ENCODE measurements at places on chromosomes 4 and X.

DNA sequence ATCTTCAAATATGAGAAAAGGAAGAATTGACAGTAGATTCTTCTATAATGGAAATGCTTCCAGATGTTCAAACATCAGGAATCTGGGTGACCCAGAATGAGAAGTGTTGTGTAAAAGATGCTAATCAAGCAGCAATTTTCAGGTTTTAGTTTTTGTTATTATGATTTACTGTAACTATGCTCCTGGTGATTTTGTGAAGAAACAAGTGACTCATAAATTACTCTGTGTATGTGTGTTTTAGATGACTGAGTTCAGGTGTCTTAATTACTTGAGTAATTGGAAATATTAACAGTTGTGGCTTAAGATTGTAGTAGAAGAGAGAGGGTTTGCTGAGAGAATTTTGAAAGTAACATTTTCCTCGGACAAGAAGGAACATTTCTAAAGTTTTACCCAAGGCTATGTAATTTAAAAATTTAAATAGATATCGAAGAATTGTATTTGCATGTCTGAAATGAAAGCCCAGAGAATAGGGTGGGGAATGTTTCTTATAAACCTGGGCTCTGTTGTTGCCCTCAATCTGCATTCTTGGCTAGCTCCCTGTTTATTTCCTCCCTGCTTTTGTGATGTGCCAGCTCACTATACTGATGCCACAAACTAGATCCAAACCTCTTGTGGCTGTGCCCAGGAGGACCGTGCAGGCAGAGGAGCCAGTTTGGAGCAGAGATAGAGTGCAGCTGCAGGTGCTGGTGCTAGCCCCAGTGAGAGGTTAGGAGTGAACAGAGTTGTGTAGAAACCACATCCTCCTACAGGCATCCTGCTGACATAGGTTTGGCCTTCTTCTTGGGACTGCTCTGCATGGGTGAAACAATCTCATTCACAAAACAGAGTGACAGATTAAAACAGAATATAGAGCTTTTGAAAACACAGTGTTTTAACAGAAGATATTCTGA, 25.4 kb upstream of the TNIP3 start:
- no peak for DNase-seq

DNA sequence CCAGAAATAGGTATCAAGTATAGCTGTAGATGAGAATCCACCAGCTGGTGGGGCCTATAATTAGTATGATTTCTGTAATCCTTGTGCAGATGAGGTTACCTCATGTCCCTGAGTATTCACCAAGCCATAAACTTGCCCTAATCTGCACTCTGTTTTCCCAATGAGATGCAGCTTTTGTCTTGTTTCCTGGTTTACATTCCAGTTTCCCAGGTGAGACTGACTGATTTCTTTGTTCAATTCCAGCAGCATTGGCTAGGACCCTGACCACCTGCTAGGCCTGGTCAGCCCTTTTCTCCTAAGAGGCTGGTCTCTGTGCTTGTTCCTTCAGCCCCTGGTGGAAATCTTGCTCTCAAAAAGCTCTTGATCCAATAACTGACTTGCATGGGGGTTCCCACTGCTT, 44.6 kb downstream of the GABRB1 start:
- DNase-seq: no peak

DNA sequence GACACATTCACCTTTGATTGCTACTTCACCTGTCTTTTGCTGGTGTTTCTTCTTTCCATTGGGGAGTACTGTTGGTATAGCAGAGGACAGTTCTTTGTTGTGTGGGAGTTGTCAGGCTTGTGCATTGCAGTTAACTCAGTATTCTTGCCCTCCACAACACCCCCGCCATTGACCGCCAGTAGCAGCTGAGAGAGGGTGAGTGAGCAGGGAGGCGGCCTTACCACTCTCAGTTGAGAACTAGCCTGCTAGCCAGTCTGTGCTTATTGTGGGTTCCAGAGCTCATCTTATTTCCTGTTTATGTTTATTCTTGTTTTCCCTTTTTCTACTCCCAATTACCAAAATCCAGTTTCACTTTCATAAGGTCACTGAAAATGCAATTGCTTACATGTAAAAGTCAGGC, 52.2 kb downstream of the STIM2 start:
- no peak for DNase-seq

GRCh38 chr4:169024762-169025161, 14.7 kb upstream of the CBR4 start:
- DNase-seq: no peak

GRCh38 chr4:3313139-3313538, 20.3 kb downstream of the RGS12 start:
- DNase-seq: no peak

- no peak for DNase-seq
Measured at GRCh38 chr4:56671860-56672259, 9.2 kb downstream of the HOPX start.

DNA sequence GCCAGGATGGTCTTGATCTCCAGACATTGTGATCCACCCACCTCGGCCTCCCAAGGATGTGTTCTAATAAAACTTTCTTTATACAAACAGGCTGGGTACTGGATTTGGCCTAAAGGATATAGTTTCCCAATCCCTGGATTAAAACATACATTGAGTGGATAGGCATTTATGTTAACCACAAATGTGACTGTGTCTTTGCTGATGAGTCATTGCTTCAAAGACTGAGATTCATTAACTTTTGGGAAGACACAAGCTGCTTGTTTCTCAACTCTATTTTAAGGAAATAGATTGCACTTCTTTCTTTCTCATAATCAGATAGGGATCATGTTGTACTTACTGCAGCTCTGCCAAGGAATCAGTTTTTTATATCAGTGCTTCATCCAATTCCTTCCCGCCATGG, 131.3 kb upstream of the AGA start:
- no peak for DNase-seq

- no peak for DNase-seq
Measured at GRCh38 chr4:104938624-104939023, 208.1 kb upstream of the TET2 start.

- no peak for DNase-seq
Measured at GRCh38 chrX:39318506-39319343, 517.5 kb downstream of the MID1IP1 start.

DNA sequence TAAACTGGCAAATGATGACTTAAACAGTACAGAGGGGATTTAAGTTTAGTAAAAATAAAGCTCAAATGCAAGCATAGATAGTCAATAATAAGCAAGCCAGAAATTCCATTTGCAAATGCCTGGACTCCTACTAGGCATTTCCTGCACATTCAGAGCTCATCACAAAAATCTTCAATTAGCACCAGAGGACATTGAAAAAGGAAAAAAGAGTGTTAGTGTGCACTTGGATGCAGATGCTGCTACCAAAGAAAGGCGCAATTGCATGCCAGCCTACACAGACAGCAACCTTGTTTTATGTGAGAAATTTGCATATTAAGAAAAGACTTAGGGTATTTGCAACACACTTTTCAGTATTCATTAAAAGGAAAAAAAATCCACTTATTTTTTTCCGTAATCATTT, 282.1 kb downstream of the GRIA2 start:
- no peak for DNase-seq

DNA sequence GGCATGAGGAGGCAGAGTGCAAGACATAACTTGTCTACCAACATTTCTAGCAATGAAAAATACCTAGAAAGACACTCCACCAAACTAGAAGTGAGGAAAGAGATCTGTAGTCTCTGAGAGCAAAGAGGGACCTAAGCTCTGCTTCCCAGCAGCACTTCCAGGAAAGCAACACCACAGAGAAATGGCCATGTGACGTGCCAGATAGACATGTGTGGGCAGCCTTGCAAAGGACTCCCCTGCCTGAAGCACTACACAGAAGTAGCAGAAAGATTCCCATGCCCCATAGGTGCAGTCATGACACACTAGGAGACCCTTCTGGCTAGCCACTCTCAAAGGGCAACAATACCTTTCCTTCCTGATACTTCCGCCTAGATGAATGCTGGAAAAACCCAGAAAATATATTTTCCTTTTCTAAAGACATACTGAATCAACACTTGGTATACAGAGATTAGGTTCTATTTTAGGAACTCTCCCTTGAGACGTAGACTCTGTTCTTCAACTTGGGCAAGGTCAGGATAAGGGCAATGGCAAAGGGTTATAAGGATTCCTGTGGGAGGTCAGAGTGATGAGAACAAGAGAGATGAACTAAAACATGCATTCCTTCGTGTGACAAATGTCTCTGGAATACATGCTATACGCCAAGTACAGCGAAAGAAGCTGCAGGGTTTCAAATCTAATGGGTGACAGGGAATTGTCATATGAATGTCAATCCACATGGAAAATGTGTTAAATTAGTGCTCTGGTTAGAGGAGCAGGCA, 187.5 kb upstream of the ETNPPL start:
- DNase-seq: no peak

- no peak for DNase-seq
Measured at GRCh38 chr4:153142700-153143438, 61.4 kb upstream of the TRIM2 start.

- DNase-seq: no peak
Measured at GRCh38 chrX:70664726-70665125, 220.1 kb downstream of the DLG3 start.

GRCh38 chrX:153416781-153417450, 5.6 kb downstream of the ZFP92 start:
- DNase-seq: no peak

DNA sequence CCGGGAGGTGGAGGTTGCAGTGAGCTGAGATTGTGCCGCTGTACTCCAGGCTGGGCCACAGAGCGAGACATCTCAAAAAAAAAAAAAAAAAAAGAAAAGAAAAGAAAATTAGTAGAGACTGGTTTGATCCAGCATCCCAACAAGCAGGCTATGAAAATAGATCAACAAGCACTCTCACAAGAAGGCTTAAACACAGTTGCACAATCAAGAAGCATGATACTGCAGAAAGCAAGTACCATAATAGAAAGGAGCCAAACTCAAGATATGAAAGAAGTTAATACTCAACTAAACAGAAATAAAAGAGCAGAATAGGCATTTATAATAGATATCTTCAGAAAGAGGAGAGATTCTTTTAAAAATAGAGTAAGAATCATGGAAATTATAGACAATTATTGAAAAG, 10.6 kb downstream of the TLR6 start:
- DNase-seq: no peak

GRCh38 chr4:26346203-26346620, 25.4 kb downstream of the RBPJ start:
- DNase-seq: no peak

- DNase-seq: no peak
Measured at GRCh38 chrX:136268051-136269048, 17.1 kb upstream of the MAP7D3 start.

- no peak for DNase-seq
Measured at GRCh38 chr4:40240040-40240653, 43.3 kb downstream of the RHOH start.

GRCh38 chrX:21947671-21948070, 7.2 kb downstream of the SMS start:
- DNase-seq: no peak

DNA sequence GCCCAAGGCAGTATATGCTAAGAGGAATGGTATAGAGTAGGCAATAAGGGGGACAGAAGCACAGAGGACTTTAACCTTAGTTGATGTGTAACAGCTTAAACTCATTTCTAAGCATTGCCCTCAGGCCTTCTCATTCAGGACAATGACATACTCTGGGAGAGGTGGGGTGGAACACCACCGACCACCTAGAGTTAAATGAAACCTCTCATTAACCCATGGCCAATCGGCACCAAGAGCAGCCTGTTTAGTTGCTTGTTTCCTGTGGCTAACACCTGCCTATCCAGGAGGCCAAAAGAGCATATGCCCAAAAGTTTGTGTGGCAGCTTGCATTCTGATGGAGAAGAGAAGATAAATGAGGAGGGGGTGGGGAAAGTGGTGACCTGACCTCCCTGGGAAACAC, 88.7 kb upstream of the PLAC1 start:
- no peak for DNase-seq

GRCh38 chr4:24927049-24927448, 14.2 kb upstream of the CCDC149 start:
- no peak for DNase-seq

DNA sequence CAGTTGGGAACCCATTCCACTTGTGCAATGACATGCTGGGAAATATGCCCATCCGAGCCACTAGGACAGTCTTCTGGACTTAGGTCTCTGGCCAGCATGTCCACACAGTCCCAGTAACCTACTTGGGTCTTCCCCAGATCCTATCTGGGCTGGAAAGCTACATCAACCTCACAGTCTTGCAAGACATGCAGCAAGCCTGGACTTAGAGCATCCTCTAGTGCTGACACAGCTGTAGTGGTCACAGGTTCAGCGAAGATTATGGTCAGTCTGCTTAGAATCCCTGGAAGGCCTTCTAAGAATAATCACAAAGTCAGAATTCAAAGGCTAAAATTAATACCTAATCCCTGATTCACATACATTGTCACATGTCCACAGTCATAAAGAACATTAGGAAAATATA, 842.7 kb downstream of the STPG2 start:
- no peak for DNase-seq

DNA sequence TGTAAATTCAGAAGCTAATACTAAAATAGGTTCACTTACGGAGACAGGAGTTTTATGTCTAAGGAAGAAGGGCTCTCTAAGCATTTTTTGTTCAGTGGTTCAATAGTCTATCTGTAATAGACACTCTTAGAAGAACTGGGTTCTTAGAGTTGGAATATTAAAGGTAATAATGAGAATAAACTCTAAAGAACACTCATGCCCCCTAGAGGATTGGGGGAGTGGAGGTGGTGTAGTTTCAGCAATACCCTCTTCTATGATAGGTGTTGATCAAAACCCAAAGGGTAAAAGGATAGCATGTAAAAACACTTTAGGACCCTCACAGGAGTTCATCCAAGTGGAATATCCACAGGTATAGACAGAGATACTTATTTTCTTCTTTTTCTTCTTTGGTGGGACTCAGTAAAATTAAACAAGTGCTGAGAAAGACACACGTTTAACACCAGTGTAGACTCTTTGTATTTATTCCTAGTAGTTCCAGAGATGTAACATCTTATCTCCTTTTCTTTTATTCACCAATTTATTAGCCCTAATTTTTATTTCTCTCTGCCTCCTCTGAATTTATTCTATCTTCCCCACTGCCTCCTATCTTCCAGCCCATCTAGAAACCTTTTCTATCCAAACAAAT, 25.7 kb upstream of the MND1 start:
- peak; percentile 28 for DNase-seq

- no peak for DNase-seq
Measured at GRCh38 chr4:40280586-40280985, 54.5 kb upstream of the CHRNA9 start.

- DNase-seq: no peak
Measured at GRCh38 chrX:22134681-22135080, 102.6 kb downstream of the PHEX start.

- DNase-seq: no peak
Measured at GRCh38 chrX:29090811-29091210, 503.6 kb downstream of the IL1RAPL1 start.

- peak; percentile 1 for DNase-seq
Measured at GRCh38 chr4:103915224-103915869, 195.6 kb upstream of the TACR3 start.

DNA sequence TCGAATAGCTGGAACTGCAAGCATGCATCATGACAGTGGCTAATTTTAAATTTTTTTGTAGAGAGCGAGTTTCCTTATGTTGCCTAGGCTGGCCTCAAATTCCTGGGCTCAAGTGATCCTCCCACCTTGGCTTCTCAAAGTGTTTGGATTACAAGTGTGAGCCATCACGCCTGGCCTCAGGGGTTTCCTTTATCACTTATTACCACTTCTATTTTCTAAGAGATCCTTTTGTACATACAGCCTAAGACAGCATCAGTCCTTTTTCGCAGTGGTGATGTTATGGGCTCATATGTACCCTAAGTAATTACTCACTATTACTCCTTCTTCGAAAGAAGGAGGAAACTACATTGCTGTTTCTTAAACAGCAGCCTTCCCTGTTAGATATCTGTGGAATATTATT, 54.1 kb upstream of the CDKN2AIP start:
- no peak for DNase-seq

GRCh38 chr4:101230801-101231426, 116.4 kb downstream of the PPP3CA start:
- no peak for DNase-seq
